ENCODE measurements at places on chromosomes 5 and 9. TPM values are rescaled to one million over a fixed set of nuclear protein-coding genes. Genes with fewer than 3 reads are reported as not detected.
A peak's percentile ranks its signal among the peaks of the same experiment; 100 is the strongest.

GRCh38 chr5:59800347-59800893 lies 93.1 kb downstream of the PDE4D start:
- H3K4me1 ChIP-seq, result no peaks in the 10 kb centered on the region
- no peak overlapping the region for H3K27ac ChIP-seq
- H3K27me3 ChIP-seq, result peaks cover 11% of the 10 kb centered on the region

- DNase-seq, result no peak
- H3K27me3 ChIP-seq, result peaks cover 4% of the 10 kb centered on the region
- peaks cover 12% of the 10 kb centered on the region for H3K4me1 ChIP-seq
These were observed 9.2 kb upstream of the GRHPR start for GRCh38 chr9:37413311-37413710.

GRCh38 chr9:110526426-110526825 lies 53.1 kb downstream of the SVEP1 start:
- no peak overlapping the region for H3K27ac ChIP-seq
- DNase-seq, result no peak
- no peaks in the 10 kb centered on the region for H3K27me3 ChIP-seq
- no peaks in the 10 kb centered on the region for H3K4me1 ChIP-seq

GRCh38 chr9:121194730-121195129 lies 6.9 kb downstream of the RAB14 start:
- peaks cover 13% of the 10 kb centered on the region for H3K36me3 ChIP-seq
- no peak overlapping the region for H3K4me3 ChIP-seq
- no peak for DNase-seq
- H3K4me1 ChIP-seq, result peaks cover 68% of the 10 kb centered on the region

- no peak overlapping the region for H3K4me3 ChIP-seq
- H3K36me3 ChIP-seq, result no peaks in the 10 kb centered on the region
- DNase-seq, result no peak
- H3K4me1 ChIP-seq, result peaks cover 2% of the 10 kb centered on the region
- no peak overlapping the region for H3K27ac ChIP-seq
These were observed 28.1 kb downstream of the GFRA3 start for GRCh38 chr5:138246334-138246733.

DNA sequence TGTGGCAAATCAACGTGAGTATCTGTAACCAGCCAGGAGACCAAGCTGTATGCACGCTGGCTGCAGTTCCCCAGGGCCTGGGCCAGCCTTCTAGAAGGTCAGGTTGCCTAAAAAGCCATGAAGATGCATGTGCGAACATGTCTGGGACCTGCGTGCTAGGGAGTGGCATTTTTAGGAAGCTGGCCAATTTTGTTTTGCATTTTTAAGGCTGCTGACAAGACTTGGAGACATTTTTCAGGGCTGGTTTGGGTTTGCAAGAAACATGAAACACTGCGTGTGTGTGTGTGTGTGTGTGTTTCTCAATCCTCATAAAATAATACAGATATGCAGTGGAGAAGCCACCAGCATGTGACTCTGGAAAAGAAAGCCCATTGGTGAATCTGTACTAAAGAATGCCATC lies 5.1 kb downstream of the TGFBI start:
- no peak overlapping the region for H3K27ac ChIP-seq
- peaks cover 4% of the 10 kb centered on the region for H3K27me3 ChIP-seq

GRCh38 chr5:10660135-10660534 lies 96.3 kb downstream of the ANKRD33B start:
- no peak for DNase-seq
- no peak overlapping the region for H3K27ac ChIP-seq
- no peaks in the 10 kb centered on the region for H3K4me1 ChIP-seq
- no peaks in the 10 kb centered on the region for H3K27me3 ChIP-seq
- H3K4me3 ChIP-seq, result no peak overlapping the region

GRCh38 chr5:638501-639252 lies 26.5 kb downstream of the CEP72 start:
- H3K36me3 ChIP-seq, result peaks cover 21% of the 10 kb centered on the region
- no peak overlapping the region for H3K27ac ChIP-seq
- no peaks in the 10 kb centered on the region for H3K4me1 ChIP-seq
- no peak for DNase-seq

DNA sequence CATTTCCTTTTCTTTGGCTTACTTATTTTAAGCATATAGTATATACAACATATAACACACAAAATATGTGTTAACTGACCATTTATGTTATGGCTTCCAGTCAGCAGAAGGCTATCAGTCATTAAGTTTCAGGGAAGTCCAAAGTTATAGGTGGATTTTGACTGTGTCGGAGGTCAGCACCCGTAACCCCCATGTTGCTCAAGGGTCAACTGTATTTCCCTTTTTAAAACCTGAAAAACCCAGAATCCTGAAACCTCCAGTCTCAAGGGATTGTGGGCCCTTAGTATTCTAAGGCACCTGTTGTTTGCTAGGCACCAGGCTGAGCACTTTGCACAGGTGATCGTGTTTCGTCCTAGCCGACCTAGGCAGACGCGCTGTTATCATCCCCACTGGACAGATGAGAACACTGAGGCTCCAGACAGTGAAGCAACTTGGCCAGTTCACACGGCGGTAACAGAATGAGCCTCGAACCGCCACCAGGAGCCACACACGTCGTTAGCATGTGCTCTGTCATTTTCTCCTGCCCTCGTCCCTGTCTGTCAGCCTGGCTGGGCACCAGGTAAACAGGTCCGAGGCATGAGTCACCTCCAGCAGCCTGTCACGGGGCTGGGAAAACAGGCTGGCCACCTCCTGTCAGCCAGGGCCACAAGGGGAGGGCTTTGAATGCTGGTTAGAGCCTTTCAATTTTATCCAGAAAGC lies 39.9 kb downstream of the DUSP1 start:
- DNase-seq, result no peak
- H3K36me3 ChIP-seq, result no peaks in the 10 kb centered on the region
- H3K27me3 ChIP-seq, result peaks cover 3% of the 10 kb centered on the region
- no peak overlapping the region for H3K4me3 ChIP-seq
- no peaks in the 10 kb centered on the region for H3K4me1 ChIP-seq
- no peak overlapping the region for H3K27ac ChIP-seq

GRCh38 chr5:174793684-174794328 lies 69.4 kb downstream of the MSX2 start:
- H3K36me3 ChIP-seq, result no peaks in the 10 kb centered on the region
- peaks cover 4% of the 10 kb centered on the region for H3K27me3 ChIP-seq
- peak; percentile 26 for DNase-seq
- H3K4me3 ChIP-seq, result no peak overlapping the region
- peaks cover 8% of the 10 kb centered on the region for H3K4me1 ChIP-seq

DNA sequence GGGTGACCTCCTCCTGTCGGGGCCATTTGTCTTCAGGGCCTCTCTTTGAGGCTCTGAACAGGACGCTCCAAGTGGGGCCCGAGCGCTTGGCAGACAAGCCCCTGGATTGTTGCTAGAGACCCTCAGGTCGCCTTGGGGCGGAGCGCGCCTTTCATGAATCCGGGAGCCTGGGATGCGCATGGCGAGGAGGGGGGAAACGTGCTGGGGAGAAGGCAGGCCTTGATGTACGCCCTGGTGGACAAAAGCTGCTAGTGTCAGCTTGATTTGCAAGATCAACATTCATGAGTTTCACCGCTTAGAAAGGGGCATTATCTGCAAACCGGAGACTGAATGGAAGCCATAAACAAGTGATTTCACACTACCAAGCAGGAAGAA lies 226.3 kb downstream of the SMARCA2 start:
- peaks cover 17% of the 10 kb centered on the region for H3K4me1 ChIP-seq
- no peak for DNase-seq
- H3K27me3 ChIP-seq, result peaks cover 37% of the 10 kb centered on the region
- no peak overlapping the region for H3K27ac ChIP-seq
- peaks cover 1% of the 10 kb centered on the region for H3K36me3 ChIP-seq

The UBAP1 gene
- total RNA-seq, result 30.0 TPM

The PAXX gene
- total RNA-seq, result 79.4 TPM

The KIF20A gene
- 18.8 TPM for total RNA-seq

The PCDHA1 gene
- total RNA-seq, result not detected

The DBN1 gene
- total RNA-seq, result 13.1 TPM

Data from activated T-helper 1 cell treated with anti-CD3 and anti-CD28 coated beads, Interleukin-12 subunit alpha, Interleukin-12 subunit beta, Interleukin-2, Interleukin-4 antibody, amounts not matched to agents 30 ng/mL and 10 ng/mL and 1 ng/mL, durations not matched to agents 14 hours and 24 hours and 36 hours (primary cell).